ENCODE measurements at places on chromosomes 11 and 22. TPM values are rescaled to one million over a fixed set of nuclear protein-coding genes. Genes with fewer than 3 reads are reported as not detected.

DNA sequence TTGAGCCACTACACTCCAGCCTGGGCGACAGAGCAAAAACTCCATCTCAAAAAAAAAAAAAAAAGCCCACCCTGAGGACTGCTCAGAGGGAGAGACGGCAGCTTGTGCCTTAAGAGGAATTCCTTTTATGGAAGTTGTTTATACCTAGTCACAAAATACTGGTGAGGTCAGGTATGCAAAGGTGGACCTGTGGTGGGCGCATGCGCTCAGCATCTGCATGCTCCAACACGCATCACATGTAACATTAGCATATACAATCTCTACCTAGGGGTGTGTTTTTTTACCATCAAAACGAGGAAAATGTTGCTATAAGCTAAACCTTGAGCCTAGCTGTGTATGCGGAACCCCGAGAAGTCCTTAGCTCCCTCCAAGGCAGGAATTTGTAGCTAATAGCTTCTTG is 6.8 kb upstream of the SART1 start:
- DNase-seq, result no peak

DNA sequence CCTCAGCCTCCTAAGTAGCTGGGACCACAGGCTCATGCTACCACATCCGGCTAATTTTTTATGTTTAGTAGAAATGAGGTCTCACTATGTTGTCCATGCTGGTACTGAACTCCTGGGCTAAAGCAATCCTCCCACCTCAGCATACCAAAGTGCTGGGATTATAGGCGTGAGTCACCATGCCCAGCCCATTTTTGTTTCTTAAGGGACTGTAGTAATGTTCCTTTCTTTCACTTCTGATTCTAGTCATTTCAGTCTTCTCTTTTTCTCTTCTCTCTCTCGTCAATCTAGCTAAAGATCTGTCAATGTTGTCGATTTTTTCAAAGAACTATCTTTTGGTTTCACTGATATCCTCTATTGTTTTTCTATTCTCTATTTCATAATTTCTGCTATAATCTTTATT is 111.0 kb upstream of the APOA1 start:
- no peak for DNase-seq

KCNA4 gene
- total RNA-seq, result not detected

ESAM gene
- total RNA-seq, result 8.4 TPM

DNA sequence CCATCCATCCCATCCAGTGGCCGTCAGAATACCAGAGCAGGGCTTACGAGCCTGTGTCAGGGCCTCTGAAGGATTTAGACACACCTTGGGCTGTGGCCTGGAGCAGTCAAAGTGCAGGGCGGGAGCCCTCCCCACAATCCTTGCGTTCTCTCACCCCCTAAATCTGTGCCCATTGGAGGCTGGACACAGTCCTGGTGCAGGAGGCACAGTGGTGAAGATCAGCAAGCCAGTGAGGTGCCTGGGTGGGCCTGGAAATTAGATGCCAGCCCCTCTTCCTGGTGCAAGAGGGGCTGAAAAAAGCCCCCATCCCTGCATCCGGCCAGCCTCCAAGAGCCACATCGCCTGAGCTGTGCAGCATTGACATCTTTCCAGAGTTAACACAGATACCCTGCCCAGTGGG is 1045.8 kb downstream of the TBC1D22A start:
- no peak for DNase-seq

SERPING1 gene
- total RNA-seq, result 224 TPM

CLDN5 gene
- 22.0 TPM for total RNA-seq

DNA sequence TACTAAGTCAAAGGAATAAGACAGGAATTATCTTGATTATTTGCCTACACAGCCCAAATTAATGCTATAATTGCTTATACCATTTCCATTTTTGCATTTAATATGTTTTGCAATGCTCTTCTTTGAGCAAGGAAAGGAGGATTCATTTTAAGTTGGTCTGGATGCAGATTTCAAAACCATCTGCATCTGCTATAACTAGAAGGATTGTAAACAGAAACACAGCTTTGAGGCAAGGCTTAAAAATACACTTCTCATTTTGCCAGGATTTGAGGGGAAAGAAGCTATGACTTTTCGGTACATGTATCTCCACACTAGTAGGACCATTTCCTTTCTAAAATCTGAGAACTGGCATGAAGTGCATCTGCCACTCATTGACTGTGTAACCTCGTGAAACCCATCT is 95.9 kb upstream of the MTNR1B start:
- no peak for DNase-seq
